Stimulated activated CD8-positive, alpha-beta memory T cell treated with anti-CD3 and anti-CD28 coated beads, Interleukin-2, amount 100 ng/mL, for 1 hour (primary cell): ENCODE measurements at places on chromosomes 5 and 9.

DNA sequence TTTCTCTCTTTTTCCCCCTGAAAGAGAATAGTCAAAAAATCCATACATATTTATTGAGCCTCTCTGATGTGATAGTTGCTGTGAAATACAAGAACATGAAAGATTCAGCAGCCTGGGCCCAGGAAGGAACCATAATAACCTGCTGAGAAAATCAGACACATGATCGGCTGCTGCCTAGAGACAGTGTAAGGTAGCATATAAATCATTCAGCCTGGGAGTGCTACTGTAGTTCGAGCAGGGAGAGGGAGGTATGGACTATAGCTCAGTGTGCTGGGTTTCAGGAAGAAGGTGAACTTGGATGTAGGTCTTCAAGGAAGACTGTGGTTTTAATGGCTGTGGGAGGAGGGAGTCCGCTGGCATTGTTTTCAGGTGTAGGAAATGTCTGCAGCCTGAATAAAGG is 469.1 kb downstream of the RAB3C start:
- no peak for DNase-seq

- DNase-seq, result no peak
These were observed 6.7 kb upstream of the TENT2 start for GRCh38 chr5:79605560-79605959.

DNA sequence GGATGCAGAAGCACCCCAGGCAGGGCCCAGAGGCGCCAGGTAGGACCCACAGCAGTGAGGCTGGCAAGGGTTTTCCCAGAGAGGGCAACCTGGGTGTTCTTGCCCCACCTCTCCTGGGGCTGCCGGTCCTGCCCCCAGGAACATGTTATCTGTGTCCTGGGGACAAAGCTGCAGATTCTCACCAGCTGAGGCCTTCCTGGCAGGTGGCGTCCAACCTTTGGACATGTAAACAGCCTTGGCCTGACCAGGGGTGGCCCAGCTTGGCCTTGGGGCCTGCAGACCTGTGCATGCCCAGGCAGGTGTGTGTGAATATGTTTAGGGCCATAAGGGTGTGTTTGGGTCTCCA is 101.8 kb upstream of the LARP1 start:
- no peak for DNase-seq

DNA sequence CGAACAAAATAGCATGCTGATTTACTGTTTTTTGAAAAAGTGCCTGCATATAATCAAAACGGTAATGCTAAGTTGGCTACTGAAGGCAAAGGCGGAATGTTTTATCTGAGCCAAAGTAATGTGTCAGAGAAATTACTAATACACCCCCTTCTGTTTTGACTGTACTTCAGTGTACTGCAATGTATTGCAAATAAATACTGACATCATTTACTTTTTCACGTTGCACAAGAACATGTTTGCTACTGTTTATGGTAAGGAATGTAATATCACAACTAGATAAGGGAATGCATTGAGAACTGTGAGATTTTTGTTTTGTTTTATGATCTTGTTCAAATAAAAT is 813 bp upstream of the AGTPBP1 start:
- no peak for DNase-seq

DNA sequence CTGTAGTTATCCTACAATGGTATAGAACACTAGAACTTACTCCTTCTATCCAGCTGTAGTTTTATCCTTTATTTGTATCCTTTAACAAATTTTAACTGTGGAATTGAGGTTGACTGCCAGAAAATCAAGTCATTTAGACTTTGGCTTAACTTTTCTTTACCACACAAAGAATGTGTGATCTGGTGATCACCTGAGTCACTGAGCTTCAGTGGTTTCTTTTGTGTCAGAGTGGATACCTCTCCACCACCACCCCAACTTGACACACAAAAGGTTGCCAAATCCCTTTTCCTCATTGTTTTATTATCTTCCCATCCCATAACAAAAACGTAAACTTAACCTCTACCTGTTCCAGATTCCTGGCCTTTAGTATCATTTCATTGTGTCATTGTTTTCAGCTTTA is 5.5 kb downstream of the OTULIN start:
- no peak for DNase-seq

DNA sequence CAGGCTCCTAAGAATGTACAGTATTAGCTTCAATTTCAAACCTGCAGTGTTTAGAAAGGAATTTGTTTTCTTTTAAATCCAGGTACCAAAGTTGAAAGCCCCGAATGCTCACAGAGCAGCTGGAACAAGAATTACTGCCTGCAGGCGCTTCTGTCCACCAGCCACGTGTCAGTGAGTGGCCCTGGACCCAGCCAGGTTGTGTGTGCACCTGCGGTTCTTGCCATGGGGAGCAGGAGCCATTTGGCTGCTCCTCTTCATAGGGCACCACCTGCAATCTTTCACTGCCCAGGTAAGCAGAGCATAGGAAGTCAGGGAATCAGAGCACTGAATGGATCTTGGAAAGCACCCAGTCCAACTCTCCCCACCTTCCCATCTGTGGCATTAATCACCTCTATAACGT is 79.5 kb upstream of the PIP5K1B start:
- no peak for DNase-seq

- no peak for DNase-seq
These were observed 49.4 kb downstream of the TGFBR1 start for GRCh38 chr9:99154356-99154755.

DNA sequence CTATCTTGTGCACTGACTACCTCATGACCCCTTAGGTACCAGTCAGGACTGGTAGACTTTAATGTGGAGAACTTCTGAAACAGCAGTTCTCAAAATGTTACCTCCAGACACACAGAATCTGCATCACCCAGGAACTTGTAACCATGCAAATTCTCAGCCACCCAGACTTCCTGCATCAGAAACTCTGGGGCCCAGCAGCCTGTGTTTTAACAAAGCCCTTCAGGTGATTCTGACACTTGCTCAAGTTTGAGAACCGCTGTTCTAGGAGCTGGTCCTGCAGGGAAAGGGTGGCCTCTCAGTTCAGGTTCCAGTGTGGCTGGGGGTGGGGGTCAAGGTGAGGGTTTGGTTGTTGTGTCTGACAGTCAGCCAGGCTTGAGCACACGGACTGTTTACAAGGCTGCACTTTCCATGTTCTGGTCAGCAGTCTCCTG is 28.4 kb downstream of the ZFP62 start:
- DNase-seq, result no peak

GRCh38 chr5:97363577-97363976 is 180.5 kb upstream of the RIOK2 start:
- DNase-seq, result no peak

DNA sequence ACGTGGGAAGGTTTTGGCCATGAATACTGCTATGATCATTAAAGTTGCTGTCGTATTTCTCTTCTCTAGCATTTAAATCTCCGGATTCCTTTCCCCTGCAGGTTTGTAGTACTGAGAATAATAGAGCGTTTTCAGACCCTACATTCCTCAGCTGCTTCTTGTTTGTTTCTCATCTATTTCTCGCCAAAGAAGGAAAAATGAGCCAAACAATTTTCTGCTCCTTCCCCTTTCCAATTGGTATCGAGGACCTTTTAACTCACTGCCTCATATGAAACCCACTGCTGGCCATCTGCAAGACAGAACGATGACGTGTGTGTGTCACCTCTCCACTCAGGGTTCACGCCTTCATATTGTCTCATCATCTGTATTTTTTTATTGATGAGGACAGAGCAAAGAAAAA is 689.4 kb upstream of the WWC1 start:
- no peak for DNase-seq

DNA sequence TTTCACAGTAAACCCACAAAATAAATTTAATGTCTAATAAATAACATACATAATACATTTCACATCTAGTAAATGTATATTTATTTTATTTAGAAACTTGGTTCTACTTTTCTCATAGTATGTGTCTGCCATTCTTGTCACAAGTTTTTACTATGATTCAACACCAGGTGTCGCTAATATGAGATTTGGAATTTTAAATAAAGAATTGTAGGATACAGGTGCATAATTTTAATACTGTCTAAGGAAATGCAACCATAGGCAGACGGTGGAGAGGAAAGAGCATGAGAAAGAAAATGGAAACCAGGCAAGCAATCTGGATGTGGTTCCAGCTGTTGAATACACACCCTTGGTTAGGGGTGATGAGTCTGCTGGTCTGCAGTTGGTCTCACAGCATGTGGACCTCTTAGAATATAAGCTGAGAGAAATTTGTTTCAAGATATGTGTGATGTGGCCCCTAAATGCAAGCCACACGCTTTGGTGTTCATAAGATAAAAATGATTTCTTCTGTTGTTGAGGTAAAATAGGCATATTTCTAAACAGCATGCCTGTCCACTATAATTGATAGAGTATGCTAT is 114.7 kb upstream of the TXNDC8 start:
- DNase-seq, result no peak

DNA sequence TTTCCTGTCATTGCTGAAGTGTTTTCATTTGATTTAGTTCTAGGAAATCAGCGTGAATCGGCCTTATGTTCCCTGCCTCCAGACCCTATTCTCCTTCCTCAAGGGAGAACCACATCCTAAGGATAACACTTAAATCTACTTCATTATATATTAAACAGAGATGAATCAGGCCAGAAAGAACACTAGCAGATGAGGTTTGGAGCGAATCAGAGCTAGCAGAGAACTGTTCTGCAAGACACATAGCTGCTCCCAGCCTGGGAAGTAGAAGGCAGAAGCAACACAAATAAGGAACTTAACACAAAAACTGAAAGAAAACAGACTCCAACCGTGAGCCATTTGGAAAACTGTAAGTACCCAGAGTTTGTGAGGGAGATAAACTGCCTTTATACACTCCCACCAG is 718.2 kb downstream of the SEMA5A start:
- DNase-seq, result no peak

DNA sequence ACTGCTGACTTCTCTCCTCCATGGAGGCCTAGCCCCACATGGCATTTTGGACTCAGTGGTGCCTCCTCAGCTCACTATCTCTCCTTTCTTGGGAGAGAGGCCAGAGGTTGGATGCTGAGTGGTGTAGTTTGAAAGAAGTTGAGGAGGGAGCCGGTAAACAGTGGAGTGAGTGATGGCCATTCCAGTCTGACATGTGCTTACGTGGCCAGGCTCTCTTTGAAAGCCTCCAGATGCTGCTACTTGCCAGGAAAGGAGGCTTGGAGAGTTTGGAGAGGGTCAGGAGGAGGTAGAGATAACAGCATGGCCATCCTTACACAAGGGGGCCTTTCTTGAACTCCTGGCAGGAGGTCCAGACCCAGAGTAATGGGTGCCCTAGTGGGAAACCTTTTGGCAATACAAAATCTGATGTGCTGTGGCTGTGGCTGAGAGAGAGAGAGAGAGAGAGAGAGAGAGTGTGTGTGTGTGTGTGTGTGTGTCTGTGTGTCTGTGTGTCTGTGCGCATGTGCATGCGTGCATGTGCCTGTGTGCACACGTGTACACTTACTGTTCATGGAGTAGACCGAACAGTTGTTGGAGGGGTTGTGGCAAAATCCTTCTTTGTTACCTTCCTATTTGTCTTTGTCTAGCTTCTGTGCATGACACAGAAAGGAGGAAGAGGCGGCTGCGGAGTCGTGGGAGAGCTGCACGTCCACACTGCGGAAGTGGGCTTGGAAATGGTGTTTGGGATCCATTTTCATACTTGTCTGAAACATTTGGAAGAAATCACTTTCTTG is 37.8 kb downstream of the RALGPS1 start:
- DNase-seq, result no peak

DNA sequence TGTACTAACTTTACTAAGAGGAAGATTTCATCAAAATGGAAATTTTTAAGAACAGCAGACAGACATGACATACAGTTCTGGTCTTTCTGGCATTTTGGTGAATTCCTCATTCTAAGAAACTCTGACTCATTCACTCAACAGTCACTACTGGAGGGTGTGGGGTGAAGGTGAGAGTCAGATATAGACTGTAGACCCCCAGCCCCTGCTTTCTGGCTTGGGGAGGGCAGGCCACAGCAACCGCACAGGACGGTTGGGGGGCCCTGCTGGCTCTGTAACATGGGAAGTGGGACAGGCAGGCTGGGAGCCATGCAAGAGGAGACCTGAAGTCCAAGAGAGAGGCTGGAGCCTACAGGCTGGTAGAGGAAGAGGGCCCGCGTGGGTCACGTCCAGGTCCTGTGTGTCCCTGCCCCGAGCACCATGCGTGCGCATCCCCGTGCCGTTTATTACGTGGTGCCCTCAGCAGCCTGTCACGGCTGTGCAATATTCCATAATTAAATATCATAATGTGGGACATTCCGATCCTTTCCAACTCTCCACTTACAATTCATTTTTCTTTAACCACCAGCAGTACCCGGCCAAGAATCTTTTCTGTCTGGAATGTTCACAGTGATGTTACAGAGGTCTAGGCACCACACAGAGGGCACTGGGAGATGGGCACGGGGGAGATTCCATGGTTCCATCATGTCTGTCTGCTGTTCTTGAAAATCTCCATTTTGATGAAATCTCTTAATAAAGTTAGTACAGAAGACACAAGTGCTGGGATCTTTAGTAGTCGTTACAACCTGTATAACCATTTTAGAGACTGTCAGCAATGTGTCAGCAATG is 75.5 kb downstream of the SEMA4D start:
- DNase-seq, result peak; percentile 50

DNA sequence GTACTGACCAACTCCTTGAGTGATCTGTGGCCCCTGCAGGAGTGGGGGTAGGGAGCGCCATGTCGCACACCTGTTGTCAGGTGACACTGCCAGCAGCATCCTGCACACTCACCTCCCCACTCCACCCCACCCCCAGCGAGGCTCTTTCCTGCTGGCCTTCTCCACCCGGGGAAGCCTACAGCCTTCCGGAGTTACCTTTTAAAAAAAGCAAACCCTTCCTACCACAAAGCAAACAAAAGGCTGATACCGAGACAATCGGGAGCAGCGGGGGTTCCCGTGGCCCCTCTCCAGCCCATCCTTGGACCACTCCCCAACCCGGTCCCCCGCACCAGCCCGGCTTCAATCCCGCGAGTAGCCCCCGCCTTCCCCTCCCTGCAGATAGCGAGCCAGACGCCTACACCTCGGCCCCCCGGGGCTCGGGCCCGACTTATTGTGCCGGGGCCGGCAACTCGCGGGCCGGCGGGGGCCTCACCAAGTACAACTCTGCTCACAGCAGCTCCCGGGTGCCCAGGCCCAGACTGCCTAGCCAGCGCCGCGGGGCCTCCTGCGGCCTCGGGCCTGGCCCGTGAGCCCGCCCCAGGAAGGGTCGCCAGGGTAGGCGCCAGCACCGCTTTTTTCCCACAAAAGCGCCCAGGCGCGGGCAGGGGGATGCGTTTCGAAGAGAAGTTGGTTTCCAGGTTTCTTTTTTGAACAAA is 724 bp downstream of the MACROH2A1 start:
- no peak for DNase-seq

DNA sequence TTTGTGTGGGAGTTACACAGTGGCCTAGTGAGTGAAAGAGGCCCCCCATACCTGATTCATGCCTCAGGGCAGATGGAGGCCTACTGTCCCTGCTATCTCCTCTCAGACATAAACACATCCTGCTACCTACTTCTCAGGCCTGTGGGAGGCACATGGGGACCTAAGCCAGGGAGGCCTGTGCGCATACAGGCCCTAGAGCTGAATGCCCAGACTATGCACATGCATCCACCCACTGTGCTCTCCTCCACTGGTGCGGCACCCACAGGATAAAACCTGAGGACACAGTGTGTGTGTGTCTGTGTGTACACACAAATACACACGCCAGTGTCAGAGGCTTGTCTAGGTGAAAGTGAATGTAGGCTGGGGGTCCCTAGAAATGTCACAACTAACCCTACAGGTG is 1.4 kb downstream of the PAX5 start:
- DNase-seq, result no peak
